Stimulated activated CD4-positive, alpha-beta T cell treated with anti-CD3 and anti-CD28 coated beads, Interleukin-12 subunit alpha, Interleukin-12 subunit beta, amount 100 ng/mL, for 24 hours (primary cell): ENCODE measurements at places on chromosomes 6 and 20.

DNA sequence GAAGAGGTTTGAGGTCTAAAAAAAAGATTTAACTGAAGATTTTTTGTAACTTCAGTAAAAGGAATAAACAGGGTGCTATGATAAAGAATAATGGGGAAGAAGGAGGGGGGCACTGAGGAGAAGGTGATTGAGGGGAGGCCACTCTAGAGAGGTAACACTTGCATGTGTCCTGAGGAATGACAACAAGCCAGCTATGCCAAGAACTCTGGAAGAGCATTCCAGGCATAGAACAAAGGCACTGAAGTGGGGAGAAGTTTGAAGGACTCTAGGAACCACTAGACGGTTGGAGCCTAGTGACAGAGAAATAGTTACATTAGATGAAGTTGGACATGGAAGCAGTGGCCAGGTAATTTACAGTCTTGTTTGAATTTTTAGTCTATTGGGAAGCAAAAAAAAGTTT, 10.8 kb upstream of the SF3B5 start:
- DNase-seq: no peak

DNA sequence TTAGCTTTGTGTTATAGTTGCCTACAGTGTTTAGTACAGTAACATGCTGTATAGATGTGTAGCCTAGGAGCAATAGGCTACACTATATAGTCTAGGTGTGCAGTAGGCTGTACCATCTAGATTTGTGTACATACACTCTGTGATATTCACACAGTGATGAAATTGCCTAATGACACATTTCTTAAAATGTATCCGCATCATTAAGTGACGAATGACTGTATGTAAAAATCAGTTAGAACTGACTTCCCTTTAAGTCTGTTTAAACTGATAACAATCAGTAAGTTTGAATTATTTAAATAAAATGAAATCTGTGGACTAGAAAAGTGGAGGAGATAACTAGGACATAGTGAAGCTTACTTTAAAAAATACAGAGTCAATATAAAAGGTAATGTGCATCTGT, 176.1 kb downstream of the CDKAL1 start:
- DNase-seq: no peak

DNA sequence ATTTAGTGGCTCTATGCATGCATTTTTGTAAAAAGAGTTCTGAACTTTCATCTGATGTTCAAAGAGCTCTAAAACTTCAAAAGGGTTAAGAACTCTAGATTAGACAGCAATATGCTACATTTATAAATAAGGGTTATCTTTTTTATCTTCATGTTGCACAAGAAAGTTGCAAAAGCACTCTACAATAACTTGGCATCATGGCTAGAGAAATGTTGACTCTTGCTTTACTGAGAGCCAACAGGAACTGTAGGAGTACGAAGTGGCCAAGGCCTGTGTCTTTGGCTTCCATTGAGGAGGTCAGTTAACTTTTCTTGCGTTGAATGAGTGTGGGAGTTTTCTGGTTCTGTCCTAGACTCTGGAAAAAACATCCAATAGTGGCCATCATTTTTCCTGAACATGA, 516.9 kb downstream of the TFAP2B start:
- DNase-seq: no peak

- no peak for DNase-seq
These were observed 482.5 kb downstream of the C6orf118 start for GRCh38 chr6:164826831-164827468.

DNA sequence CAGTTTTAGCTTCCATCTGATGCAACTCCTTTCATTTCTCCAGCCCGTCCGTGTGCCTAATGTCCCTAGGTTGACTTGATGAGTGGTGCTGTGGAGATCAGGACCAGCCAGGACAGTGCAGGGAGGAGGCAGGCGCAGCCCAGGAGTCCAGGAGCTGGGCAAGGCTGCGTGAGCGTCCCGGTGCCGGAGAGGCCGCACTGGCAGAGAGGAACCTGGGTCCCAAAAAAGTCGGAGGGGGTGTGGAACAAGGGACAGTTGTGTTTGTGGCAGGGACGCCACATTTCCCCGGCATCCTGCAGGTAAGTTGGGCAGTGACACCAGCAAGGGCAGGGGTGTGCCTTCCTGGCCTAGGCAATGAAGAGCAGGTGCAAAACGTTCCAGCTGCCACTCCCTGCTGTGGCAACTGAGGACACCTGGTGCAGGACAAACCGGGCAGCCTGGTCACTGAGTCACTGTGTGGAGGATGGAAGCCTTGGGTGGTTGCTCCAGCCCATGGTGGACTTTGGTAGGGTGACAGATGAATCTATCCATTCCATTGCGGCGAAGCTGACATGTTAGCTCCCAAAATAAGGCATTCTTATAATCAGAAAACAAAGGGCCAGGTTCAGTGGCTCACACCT, 53.2 kb downstream of the RAMACL start:
- DNase-seq: no peak

DNA sequence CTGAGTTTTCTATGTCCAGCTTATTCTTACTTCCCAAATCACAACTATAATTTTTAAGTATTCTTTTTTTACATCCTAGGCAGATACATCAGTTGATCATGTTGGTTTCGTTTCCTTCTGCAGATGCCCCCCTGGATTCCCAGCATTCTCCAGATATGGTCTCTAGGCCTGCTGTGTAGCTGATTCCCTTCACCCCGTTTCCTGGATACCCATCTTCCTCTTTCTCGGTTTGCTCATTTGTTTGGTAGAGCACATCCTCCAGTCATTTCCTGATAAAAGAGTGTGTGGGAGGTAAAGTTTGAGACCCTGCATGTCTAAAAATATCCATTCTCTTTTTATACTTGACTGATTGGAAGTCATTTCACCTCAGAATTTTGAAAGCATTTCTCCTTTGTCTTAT, 66.4 kb downstream of the ANKS1A start:
- DNase-seq: no peak

DNA sequence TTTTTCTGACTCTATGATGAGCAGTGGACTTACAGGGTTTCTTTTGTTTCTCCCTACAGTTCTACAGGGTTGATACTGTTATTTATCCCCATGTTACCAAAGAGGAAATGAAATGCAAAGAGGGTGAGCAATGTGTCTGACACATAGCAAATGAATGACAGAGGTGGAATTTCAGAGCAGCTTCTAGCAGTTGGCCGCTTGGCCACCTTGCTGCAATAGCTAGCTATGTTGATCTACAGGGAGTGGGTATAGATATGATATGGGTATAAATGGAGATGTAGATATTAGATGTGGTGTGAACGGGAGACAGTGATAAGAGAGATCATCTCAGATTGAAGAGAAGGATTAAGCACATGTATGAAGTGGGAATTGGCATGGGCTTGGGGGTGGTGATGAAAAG, 10.9 kb upstream of the SLC22A3 start:
- no peak for DNase-seq

DNA sequence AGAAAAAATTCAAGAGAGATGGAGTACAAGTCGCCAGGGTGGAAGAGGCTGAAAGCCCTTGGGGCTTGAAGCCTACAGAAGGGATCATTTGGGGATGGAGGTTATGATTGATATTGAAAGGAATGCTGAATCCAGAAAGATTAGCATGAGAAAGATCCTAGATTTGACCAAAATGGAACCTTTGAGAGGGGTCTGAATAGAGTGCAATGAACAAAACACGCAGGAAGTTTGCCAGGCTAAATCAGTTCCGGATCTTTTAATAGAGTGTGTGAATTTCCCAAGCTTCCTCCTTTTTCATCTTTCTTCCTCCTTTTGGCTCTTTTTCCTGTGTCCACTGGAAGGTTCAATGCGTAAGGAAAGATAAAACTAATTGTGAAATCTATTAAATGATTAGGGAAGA, 15.3 kb downstream of the IPCEF1 start:
- DNase-seq: no peak

DNA sequence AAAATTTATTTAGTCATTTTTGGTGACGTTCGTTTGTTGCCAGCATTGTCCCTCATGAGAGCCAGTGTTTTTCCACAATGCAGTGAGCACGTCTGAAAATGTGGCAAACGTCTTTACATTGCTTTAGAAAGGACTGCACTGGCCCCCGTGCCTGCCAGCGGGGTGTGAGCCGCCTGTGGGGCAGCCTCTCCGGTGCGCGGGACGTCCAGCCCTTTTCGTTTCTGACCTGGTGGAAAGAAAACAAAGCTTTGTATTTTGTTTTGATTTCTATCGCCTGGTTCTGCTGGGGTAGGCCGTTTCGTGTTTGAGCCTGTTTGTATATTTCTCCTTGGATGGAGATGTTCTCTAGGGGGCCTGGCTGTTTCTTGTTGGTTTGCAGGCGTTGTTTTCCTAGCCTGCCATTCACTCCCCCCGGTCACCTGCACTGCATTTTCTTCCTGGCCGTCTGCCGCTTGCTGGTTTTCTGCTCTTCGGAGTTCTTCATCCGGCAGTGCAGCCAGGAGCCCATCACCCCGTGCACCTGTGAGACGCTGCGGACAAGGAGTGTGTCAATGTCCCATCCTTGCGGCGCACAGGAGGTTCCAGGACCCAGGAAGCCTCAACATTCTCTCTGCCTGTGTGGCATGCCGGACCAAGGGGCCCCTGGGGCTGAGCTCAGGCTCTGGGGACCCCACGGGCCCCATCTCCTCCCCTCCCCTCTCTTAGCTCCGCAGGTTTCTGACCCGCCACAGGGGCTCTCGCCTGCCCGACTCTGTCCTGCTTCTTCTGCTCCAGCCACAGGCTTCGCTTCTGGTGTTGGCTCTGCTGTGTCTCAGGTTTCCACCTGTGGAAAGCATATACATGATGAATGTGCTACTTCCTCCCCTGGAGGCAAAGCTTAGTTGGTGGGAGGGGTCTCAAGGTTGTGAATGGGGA, 100.5 kb downstream of the CDH4 start:
- no peak for DNase-seq

GRCh38 chr6:43780941-43781928, 11.2 kb downstream of the VEGFA start:
- no peak for DNase-seq

- no peak for DNase-seq
These were observed 44.9 kb upstream of the FAM83B start for GRCh38 chr6:54801669-54802068.

DNA sequence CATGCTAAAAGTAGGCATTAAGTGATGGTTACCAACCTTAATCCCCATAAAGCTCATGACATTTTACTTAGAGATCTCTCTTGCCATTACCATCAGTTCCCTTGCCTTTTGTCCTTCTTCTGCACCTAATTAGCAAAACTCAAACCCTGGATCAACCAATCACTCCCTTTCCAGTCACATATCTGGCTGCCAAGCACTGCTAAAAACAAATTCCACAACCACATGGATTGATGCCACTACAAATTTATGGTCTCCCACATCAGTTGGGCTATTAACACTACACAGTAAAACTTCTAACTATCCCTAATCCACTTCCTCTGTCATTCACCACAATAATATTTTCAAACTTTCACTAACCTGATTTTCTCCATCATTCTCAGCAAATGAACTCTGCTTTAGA, 54.3 kb upstream of the RNF146 start:
- no peak for DNase-seq

- DNase-seq: no peak
These were observed 25.8 kb downstream of the SDHAF4 start for GRCh38 chr6:70592391-70593117.

DNA sequence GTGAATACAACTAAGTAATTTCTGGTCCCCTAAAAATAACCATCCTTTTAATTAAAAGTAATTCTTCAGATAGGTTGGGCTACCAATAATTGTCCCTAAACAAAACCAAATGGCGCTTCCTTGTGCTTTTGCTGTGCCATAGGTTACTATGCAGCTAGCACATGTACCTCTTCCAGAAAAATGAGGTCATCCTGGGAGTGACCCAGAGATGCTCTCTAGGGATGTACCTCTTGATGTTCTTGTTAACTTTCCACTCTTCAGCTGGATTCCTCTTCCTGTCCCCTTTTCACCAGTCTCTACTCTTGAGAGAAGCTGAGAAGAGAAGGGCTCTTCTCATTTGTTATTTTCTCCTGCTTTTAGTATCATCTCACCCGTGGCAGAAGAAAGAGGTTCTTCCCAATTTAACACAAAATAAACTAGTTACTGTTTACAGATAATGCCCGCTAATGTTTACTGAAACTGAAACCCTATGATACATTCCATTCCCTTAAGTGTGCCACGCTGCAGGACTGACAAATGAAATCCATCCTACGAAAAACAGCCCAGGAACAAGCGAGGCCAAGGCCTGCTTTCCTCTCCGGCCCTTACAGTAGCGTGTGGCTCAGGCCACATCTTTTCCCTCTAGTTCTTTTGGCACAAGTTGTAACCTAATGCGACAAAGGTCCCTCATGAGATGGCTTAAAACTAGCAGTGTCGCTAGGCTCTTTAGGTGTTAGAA, 24.2 kb downstream of the MRS2 start:
- no peak for DNase-seq

GRCh38 chr20:62977613-62978560, 25.4 kb downstream of the SLC17A9 start:
- peak; percentile 45 for DNase-seq

GRCh38 chr20:618980-619379, 8.9 kb upstream of the TCF15 start:
- no peak for DNase-seq

DNA sequence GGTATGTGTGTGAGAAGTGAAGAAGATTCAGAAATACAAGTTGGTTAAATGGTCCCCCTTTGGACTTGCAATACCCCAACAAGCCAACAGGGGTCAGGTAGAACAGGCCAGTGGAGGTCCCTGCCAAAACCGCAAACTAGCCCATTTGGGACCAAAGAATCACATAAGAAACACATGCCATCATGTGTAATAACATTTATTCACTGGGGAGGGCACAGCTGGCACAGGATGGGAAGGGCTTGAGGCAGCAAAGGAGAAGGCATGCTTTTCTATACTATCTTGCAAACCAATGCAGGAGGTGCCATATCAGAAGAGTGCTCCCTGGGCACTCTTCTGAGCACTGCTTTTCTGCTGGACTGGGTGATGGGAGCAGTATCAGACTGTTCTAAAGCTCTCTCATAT, 116.1 kb upstream of the TRAF3IP2 start:
- DNase-seq: peak; percentile 36

GRCh38 chr6:151705993-151706733, 101.3 kb upstream of the ESR1 start:
- DNase-seq: no peak

- DNase-seq: peak; percentile 51
These were observed 34.4 kb upstream of the FNDC1 start for GRCh38 chr6:159134701-159135364.

DNA sequence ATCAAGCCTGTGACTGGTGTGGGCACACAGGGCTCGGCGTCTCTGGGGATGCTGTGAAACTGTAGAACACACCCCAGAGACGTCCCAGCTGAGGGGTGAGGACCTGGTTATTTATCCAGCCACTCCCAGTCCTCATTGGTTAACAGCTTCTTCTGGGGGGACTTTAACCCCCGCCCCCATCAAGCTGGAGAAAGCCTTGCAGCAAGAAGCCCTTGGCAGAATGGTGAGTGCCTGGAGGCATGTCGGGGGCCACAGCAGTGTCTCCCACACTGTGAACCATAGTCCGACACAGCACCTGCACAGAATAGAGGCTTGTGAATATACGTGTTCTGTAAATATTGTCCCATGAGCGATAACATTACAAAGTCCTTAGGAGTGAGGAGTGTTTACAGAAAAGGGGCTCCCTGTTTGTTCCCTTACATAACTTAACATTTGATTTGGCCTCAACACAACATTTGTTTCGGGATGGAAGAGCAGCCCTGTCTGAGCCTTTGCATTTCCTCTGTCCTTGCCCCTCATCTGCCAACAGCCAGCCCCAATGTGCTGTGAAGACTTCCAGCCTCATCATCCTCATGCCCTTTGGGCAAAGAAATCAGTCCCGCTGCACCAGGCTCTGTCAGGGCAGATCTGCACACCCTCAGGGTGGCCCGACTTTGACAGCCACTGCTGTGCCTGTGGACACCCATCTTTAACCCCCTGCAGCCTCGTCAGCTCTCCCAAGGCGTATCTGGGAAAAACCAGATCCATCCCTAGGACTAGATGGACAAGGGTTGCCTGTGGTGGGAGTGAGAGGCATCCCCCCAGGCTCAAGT, 2.2 kb upstream of the RRBP1 start:
- no peak for DNase-seq
